ENCODE measurements at places on chromosomes 5 and 9.

- no peak for DNase-seq
These were observed 6.9 kb downstream of the GPRIN1 start for GRCh38 chr5:176603091-176603490.

GRCh38 chr9:126471084-126471624 lies 142.6 kb upstream of the LMX1B start:
- no peak for DNase-seq

- no peak for DNase-seq
These were observed 129.7 kb upstream of the PDE4D start for GRCh38 chr5:60023255-60023654.

DNA sequence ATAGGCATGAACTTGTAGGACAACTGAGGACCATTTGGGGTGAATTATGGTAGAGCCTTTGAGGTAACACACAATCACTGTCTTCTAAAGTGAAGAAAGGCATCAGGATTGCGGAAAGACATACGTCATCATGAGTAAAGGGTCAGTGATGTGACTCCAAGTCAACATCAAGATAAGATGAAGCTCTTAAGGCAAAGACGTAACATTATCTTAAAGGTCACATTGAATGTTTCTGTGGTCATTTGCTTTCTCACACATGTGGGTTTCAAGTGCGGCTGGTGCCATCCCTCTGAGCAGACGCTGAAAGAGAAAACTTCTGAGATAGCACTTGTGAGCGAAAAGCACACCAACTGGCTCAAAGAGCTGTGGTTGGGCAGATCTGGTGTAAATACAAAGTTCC lies 63.3 kb upstream of the GRAMD2B start:
- DNase-seq, result no peak

- DNase-seq, result no peak
These were observed 101.9 kb downstream of the WDR41 start for GRCh38 chr5:77390221-77390620.

DNA sequence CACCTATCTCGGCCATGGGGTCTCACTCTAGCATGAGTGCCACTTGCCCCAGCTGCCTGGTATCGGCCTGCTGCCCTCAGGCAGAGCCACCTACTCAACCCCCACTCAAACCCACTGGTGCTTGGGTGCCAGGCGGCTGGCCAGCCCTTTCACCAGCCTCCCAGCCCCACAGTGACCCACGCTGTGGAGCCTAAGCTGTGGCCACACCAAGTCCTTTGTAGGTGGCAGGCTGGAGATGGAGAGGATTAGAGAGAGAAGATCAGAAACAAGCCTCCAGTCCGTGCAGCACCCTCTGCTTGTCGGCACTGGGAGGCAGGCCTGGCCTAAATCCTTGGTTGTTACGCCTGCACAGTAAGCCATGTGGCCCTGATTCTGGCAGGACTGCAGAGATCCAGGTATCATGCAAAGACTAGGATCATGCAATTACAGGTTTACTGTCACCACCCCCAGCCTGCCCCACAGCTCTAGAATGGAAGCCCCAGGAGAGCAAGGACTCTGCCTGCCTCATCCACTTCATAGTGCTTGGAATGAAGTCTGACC lies 171.7 kb downstream of the COL23A1 start:
- no peak for DNase-seq

- DNase-seq, result peak; percentile 51
These were observed 136.2 kb downstream of the LIFR start for GRCh38 chr5:38420246-38420645.

GRCh38 chr9:135065151-135065550 lies 22.3 kb upstream of the OLFM1 start:
- DNase-seq, result no peak

- DNase-seq, result no peak
These were observed 273.2 kb downstream of the ARL15 start for GRCh38 chr5:54037205-54037604.

DNA sequence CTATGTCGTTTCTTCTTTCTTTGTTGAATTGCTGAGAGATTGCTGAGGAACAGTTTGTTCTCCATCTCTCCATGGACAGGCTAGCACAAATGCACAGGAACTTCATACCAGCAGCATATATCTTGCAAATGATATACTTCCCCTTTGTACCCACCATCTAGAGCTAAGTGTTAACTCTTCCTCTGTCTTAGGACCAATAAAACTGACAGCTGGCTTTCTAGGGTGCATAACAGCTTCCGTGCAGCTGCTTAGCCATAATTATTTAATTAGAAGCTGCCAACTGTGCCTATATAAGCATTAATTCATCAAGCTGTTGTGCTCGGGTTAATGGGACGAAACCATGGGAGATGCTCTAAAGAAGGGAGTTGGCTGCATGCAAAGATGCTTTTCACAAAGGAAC lies 38.7 kb downstream of the KCTD16 start:
- DNase-seq, result no peak

- DNase-seq, result no peak
These were observed 193.5 kb downstream of the RGS3 start for GRCh38 chr9:113656771-113657670.

DNA sequence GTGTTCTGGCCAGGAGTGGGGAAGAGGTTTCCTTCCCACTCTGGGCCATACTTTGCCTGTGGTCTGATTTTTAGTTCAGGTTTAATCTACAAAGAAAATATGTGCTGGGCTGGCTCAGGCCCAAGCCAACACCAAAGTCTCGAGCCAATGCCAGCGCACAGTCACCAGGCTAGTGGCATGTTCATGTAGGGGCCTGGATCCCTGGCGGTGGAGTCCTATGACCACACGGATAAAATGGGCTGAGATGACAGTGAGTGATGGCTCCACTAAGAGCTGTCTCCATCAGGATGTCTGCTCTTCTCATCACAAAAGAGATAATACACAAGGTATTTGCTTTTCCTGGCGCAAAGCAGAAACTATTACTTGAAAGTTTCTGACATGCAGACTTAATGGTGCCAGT lies 92.9 kb upstream of the PTPN3 start:
- no peak for DNase-seq

GRCh38 chr5:2272039-2272438 lies 389.3 kb upstream of the IRX4 start:
- DNase-seq, result no peak

All from AG08395 (cell line).